Hematopoietic multipotent progenitor cell treated with erythropoietin and hydrocortisone succinate and interleukin-3 and kit ligand, for 8 days (in vitro differentiated cells): ENCODE measurements at places on chromosomes 3 and 15.

DNA sequence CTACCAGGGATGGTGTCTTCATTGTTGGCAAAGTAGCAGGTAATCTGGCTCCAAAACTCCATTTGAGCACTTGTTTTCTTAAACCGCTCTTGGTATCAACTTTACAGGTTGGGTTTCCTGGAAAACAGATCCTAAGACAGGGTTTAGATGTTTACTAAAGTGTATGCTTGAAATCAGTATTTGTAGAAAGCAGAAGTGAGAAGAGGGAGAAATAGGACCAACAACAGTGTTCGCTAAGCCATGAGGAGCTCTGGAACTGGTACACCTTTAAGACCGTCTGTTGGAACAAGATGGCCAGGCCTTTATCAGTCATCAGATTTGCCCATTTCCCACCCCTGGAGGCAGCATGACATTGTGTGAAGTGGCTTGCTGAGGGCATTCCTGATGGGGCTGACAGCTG, 171.0 kb upstream of the COL8A1 start:
- DNase-seq, result no peak

DNA sequence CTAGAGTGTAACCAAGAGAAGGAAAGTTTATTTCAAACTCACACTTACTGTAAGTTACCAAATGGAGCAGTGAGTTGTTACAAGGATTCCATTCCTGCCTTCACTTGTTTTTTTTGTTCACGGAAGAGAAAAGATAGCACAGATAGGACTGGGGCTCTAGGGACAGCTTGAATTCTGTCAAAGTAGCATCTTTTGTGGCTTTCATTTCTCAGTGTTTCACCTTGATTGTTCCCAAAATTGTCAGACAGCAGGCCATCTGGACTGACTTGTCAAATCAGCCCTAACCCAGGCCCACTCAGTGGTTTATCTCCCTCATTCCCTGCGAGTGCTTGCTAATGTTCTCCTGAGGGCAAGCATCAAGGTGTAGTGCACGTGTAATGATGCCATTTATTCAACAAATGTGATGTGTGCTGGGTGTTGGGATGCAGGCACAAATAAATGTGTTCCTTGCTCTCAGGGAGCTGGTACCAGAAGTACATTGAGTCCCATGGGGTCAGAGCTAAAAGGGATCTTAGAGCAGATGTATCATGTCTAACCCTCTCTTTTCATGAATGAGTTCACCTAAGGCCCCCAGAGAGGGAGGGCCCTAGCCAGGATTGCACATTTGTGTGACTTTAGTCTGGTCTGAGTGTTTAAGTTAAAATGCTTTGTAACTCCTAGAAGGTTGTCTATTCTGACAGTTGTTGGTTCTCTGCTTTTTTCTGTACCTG, 49.1 kb downstream of the PDHB start:
- DNase-seq, result no peak

- no peak for DNase-seq
Observed at GRCh38 chr3:128922804-128923459, 43.5 kb downstream of the ACAD9 start.

DNA sequence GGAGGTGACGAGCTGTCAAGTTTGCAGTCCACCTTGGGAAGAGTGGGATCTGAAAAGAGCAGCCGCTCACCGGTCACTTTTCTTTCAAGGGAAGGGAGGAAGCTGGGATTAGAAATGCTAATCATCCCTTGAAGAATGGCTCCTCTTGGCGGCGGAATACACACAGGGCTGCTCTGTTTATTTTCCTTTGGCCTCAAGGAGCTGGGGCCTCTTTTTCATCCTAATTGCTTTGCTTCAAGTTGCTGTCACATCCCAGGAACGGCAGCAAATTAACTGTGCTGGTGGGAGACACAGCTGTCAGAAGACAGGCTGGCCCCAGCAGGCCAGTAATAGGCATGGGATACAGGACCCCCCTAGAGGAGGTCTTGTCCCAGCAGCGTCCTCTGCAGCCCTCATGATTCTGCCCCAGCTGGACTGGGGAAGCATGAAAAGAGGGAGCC, 6.7 kb downstream of the KBTBD13 start:
- no peak for DNase-seq

GRCh38 chr3:16849795-16850194, 35.0 kb upstream of the PLCL2 start:
- peak; percentile 43 for DNase-seq

DNA sequence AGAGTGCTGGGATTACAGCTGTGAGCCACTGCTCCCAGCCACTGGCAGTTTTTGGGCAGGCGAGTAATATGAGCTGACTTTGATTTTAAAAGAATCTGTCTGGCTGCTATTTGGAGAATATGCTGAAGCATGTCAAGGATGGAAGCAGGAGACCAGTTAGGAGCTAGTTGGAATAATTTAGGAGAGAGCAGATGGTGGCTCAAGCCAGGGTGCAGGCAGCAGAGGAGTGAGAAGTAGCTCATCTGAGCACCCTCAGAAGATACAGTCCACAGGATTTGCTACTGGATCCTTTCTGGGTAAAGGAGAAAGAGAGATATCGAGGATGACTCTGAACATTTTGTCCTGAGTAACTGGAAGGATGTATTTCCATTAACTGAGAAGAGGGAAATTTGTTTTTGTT, 30.4 kb upstream of the BDH1 start:
- no peak for DNase-seq
